Immature natural killer cell (primary cell): ENCODE measurements at places on chromosomes 3 and 15.

DNA sequence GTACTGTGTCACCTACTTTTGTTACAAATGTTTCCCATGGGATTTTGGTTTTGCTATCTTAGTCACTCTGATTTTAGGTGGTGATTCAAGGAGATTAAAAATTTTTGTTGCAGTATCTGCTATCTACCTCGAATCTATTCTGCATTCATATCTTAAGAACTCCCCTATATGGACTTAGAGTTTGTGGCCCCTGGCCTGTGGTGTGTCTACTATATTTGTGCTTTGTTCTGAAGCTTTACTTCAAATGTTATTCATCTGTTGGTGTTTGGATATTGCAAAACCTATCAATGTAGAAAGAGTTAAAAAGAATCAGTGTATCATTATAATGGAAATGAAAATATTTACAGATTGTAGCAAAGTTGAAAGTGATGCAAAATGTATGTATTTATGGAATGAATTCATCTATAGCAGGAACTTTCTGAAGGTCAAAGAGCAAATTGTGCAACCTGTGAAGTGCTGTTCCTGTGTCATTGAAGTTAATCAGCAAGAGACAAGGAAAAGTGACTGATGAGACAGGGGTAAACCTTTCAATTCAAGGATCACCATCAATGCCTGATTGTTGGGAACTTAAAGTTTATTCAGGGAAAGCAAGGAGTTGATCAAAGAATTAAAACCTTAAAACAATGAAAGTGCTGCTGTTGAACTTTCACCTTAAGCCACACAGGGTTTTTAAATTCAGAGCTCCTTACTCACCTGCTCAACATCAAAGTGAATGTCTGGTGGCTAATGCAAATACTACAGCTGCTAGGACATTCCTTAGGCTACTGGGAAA lies 71.0 kb downstream of the SLMAP start:
- no peak for DNase-seq

- no peak for DNase-seq
Observed at GRCh38 chr3:188006726-188007393, 147.1 kb upstream of the LPP start.

DNA sequence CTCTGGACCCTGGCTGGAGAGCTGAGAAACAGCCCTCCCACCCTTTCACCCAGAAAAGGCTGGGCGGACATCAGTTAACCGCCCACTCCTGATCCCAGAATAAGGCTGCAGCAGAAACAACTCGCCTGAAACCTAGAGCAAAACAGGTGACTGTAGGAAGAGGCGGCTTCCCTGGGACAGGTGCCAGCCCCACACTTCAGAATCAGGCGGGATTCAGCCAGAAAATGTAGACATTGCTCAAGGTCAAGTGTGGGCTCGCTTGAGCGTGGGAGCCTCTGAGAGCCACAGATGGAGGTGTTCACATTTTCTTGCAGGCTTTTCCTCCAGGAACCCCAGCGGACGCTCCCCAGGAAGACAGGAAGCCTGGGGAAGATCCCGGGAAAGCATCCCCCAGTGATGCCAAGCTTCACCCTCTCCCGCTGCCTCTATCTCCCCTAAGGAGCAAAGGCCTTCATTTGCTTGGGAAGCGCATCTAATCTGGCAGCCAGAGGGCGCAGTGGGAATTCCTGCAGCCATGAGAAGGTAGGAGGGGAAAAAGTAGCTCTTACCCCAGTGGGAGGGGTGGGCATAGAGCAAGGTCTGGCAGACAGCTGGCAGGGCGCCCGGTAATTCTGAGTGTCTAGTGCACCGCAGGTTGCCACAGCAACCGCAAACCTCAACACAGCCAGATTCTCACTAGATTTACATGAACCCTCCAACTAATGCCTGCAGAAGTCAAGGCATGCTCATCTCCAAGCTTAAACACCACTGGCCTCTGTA lies 77.7 kb downstream of the OCA2 start:
- peak; percentile 8 for DNase-seq

DNA sequence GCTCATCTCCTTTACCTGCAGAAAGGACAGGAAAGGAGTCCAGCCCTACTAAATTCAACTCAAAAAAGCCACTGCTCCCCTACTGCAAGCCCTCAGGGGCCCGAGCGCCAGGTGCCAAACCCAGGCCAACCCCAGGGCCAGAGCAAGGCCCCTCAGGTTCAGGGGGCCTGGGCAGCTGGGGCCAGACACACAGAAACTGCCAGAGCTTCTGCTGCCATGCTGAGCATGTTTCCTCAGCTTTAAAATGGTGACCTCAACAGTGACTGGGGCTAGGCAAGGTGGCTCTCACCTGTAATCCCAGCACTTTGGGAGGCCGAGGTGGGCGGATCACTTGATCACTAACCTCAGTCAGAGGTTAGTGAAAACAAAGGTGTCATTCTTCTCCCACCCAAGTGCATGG lies 38.8 kb downstream of the KLHL25 start:
- DNase-seq: no peak

GRCh38 chr3:84109911-84110310 lies 848.9 kb upstream of the CADM2 start:
- DNase-seq: no peak

GRCh38 chr15:72203507-72203837 lies 5.9 kb upstream of the GRAMD2A start:
- no peak for DNase-seq

GRCh38 chr3:141686466-141687291 lies 51.4 kb upstream of the RNF7 start:
- peak; percentile 18 for DNase-seq

DNA sequence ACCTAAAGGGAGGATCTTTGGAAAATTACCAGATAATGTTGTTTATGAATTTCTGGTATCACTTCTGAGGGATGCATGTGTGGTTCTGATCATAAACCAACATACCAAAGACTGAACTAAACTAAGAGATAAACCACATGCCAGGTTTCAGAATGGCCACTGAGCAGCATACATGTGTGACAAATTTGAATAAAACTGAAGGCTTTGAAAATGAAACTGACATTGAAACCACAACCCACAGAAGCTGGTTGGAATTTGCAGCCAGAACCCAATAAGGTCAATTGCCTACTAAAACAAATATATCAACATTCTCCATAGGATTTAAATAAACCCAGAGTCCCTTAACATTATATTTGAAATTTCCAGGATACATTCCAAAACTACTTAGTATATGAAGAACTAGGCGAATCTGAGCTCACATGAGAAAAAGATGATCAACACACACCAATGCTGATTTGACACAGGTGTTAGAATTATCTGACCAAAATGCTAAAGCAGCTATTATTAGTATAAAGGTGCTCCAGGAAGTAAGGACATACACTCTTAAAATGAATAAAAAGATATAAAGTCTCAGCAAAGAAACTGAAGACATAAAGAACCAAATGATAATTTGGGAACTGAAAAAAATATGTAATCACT lies 125.0 kb downstream of the ZNF280D start:
- DNase-seq: peak; percentile 30

- no peak for DNase-seq
Observed at GRCh38 chr3:165827883-165828282, 9.3 kb downstream of the BCHE start.

DNA sequence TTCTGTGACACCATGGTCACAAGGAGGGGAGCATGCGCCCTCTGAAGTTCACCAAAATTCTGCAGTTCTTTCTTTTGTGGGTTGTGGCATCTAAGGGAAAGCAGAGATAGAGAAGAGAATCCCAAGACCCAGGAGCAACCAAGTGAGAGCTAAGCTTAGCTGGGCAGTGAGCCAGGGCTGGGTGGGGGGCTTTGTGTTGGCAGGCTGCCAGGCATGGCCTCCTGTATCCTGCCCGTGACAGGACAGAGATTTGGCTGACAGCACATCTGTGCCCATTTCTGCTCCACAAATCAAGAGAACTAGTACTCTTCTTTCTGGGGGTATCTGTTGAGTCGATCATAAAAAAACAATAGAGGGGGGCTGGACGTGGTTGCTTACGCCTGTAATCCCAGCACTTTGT lies 66.2 kb downstream of the NMNAT3 start:
- no peak for DNase-seq

DNA sequence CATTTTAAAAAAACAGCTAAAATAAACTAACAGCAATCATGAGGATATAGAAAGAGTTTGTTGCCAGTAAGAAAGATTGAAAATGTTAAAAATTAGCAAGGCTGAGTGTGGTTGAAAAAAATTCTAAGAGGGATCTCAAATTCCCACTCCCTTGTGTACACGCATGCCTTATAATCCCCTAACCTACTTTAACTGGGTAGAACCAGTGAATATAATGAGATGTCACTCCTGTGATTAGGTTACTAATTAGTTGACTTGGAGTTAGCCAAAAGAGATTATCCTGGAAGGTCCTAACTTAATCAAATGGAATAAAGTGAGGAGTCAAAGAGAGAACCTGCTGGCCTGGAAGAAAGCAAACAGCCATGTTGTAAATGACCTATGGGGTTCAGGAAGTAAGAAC lies 286.0 kb upstream of the TGFBR2 start:
- DNase-seq: no peak

GRCh38 chr15:90829942-90830440 lies 38.4 kb upstream of the FURIN start:
- DNase-seq: peak; percentile 66
